ENCODE measurements at places on chromosomes 6 and 20.

DNA sequence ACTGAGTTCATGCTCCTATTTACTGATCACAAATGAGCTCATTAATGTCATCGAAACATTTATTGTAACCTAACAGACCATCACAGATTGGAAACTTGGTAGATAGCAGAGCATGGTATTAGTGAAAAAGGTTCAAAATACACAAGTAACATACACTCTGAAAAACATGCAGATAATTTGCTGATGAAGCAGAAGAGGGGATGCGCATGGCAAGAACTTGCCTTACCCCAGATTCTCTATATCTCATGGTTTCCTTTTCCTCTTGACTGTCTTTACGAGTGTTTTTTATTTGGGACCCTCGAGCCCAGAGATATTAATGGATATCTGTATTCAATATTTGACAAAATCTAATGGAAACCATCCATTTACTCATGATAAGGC is 37.6 kb downstream of the QRSL1 start:
- DNase-seq: no peak

DNA sequence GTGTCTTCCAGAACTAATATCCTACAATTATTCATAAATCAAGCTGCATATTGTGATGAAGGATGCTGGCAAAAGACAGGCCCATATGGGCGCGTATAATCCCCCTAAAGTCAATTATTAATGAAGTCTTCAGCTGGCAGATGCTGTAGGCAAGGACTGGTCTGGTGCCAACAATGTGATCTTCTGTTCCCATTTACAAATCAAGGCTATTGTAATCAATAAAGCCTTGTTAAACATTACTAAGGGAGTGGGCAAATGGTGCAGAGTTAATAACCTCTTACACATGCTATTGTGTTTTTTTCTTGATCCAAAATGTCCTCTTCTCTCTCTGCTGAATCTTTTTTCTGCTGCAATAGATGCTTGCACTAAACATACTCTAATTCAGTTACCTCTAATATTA is 119.0 kb downstream of the ALDH8A1 start:
- peak; percentile 24 for DNase-seq

- DNase-seq: no peak
Measured at GRCh38 chr20:20211274-20211987, 156.5 kb upstream of the INSM1 start.

DNA sequence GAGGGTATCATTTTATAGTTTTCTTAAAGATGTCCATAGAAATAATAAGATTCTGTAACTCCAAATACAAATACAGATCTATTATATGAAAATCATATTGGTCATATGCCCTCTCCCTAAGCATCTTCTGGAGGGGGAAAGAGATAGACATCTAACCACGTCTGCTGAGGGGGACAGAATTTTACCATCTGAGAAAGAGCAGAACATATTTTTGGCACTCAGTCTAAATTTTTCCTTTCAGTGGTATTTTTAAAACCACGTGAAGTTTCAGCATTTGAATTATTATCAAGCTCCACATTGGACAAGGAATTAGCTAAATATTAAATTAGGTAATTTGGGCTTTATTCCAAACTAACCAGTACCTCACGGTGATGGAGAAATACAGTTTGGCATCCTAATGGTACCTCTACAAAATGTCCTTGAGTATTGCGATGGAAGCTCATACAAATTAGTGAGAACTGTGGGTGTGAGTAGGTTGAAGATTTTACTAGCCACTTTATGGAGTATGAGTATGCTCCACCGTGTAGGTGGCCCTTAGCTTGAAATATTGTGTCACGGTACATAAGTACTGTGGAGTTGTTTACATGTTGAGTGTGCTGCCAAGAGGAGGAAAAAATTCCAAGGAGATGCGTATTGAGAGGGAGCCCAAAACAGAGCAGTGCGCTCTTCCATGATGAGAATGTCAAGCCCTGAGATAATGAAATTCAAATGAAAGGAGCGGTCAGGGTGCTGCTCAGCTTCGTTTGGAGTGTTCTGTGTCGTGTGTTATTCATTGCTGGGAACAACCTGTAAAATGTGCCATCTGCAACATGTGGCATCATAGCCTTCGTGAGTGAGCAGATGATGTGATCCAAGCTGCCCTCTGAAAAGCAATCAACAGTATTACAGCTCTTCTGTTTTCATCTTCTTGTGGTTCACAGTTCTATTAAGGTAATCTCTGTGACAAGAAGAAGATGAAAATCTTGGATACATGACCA is 48.4 kb upstream of the PHACTR2 start:
- no peak for DNase-seq

- DNase-seq: no peak
Measured at GRCh38 chr6:109686566-109687265, 4.3 kb downstream of the AK9 start.

DNA sequence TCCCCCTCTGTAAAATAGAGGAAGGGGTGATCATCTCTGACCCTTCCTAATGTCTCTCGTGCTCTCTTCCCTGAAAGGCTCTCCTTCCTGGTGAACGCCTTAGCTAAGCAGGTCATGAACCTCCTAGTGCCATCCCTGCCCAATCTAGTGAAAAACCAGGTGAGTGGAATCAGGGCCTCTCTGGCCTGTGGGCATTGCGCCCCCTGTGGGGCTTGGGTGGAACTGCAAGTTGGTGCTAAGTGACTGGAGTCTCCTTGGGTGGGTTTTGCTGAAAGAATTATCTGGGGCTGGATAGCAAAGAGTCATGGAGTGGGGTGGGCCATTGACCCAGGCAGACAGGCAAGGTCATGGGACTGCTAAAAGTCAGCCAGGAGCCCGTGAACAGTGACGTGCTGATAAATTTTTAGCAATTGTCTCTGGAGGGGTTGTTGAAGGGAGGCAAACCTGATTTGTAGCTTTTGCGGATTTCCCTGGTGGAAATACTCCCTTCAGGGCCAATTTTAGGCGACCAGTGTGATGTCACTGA is 8.9 kb downstream of the BPIFB1 start:
- peak; percentile 43 for DNase-seq

DNA sequence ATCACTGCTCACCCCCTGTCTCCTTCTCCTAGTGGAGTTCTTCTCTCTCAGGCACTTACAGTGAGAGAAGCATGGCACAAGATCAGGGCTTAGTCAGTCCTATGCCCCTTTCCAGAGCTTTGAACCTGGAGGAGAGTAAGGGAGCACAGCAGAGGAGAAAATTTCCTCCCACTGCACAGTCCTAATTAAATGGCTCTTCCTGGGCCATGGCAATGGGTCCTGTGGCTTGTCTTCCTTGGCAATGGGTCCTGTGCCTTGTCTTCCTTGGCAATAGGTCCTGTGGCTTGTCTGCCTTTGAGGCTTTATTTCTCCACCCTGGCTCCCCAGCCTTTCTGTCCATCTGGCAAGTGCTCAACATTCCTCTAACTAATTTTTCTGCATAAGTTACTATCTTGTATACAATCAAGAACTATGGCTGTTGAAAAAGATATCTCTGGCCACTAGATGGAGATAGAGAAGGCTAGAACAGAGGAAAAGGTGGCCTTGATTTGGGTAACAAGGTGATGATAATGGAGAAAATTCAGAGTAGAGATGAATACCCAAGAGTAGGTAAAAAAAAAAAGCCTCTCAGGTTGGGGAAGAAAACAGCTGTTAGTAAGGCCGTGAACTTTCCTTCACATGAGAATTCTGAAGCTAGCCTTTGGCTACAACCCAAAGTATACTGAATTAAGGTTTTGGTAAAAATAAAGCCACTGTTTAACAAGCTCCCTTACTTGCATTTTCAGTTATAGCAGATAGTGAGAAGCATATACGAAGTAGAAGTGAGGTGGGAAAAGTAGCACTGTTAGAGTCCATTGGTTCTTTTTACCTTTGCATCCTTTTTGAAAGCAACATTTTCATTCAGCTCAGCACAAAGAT is 504.9 kb downstream of the DOK5 start:
- no peak for DNase-seq

DNA sequence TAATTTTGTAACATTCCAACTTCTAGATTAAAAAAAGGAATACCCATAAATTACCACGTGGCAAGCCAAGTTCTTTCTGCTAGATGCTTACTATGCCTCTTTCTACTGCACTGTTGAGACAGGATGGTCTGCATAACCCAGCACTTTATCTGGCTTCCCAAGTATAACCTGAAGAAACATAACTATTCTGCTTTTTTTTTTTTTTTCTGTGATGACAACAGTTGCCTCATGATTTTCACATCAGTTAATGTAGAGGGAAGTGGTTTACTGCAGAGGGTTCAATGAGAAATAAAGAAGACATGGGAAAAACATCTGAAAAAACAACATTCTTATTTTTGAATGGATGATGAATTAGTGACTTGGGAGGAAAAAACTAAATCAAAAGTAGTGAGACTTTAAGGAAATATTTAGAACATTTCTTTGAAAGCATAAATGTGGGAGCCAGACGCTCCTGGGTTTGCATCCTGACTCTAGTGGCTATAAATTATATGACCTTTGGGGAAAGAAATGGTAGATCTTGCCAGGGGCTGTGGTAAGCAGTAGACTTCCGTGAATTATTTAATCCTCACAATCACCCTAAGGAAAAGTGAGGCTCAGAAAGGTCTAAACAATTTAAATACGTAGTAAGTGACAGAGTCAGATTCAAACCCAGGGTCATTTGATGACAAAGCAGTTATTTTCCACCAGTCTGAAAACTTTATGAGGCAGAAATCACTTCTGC is 230.7 kb downstream of the PHACTR1 start:
- DNase-seq: no peak

DNA sequence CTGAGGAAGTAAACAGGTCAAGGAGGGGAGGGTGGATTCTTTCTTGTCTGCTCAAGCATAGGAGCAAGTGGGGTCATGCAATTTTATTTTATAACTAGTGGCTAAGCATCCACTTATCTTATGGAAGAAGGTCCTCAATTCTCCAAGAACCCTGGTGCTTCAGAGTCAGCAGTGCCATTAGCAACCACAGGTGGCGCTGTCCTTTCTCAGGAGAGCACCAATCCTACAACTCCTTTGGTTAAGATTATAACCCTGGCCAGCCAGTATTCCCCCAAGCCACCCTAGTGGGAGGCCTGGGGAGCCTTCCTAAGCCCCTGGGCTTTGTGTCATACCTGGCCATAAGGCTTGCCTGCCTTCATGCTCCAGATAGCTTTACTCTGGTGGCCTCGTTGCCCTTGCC is 60.7 kb downstream of the PCSK2 start:
- no peak for DNase-seq

- no peak for DNase-seq
Measured at GRCh38 chr6:387293-387741, 4.2 kb upstream of the IRF4 start.

- no peak for DNase-seq
Measured at GRCh38 chr6:138863321-138863720, 67.4 kb downstream of the ECT2L start.

DNA sequence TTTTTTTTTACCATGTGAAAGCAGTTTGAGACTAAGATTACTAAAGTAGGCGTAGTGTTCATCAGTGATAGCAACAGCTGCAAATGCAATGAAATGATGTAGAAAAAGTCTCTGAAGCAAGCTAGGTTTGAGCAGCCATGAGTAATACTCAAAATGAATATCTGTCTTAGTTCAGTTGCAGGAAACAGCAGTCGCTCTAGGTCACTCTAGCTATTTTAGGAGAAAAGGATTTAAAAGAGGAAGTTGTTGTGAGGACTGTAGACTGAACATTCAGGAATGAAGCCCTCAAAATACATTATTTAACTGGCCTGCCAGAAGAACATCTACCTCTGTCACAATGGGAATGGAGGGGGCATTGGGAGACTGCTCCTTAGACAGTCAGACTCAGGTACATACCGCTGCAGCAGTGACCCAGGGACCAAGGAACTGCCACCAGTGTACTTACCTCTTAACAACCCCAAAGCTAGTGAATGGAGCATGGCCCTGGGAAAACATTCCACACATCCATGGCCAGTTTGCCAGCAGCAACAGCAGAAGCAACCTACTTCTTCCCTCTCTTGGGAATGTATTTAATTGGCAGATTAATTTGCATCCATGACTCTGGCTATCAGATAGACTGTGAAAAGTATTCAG is 243.0 kb upstream of the KHDRBS2 start:
- DNase-seq: no peak

- no peak for DNase-seq
Measured at GRCh38 chr6:15622045-15622740, 40.6 kb downstream of the DTNBP1 start.

DNA sequence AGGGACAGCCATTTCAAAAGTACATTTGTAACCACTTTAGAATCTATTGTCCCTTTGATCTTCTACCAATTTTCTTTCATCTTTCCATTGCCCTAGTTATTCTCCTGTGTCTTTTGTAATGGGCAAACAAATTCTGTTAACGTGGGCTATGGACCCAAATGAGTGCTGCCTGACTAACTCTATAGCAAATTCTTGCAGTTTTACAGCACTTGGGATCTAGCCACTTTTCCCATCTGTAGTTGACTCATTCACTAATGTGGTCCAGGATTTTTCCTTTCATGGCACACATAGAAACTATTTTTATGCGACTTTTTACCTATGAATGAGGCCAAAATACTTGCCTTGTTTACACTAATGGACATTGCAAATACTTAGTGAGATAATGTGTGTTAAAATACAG is 52.0 kb downstream of the GRIK2 start:
- no peak for DNase-seq

DNA sequence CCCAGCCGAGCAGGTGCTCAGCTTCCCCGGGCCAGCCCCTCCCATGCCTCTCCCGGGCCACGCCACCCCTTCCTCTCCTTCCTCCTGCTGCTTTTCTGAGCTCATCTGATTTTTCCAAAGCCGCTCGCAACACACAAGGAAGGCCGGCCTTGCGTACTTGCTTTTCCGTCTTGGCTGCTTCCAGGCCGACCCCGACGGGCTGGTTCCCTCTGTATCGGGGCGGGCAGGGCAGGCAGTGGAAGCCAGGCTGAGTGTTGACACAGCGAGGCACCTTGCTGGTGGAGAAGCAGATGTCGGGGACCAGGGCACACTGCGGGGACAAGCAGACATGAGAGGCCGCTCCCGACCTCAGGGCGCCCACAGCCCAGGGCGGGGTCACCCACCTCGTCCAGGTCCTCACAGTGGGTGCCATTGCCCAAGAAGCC is 21.1 kb downstream of the THBS2 start:
- DNase-seq: no peak

DNA sequence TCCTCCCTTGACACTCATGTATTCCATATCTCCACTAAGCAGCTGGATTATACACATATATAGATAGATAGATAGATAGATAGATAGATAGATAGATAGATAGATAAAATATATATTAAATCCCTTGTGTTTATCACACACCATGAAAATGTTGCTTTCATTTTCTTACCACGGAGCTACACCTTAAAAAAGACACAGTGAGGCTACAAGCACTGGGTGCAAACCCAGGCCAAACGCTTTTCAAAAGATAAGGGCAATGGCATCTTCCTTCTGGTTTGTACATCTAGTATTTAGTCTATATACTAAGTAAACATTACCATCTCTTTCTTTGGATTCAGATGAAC is 377.1 kb downstream of the ESR1 start:
- no peak for DNase-seq

GRCh38 chr6:145076115-145076841 is 659.0 kb downstream of the EPM2A start:
- DNase-seq: no peak
